ENCODE measurements at places on chromosomes 5 and 9.

GRCh38 chr9:118108971-118109370 lies 404.8 kb downstream of the TLR4 start:
- DNase-seq: no peak

- DNase-seq: peak; percentile 95
These were observed 102.3 kb downstream of the ENC1 start for GRCh38 chr5:74538206-74538661.

- peak; percentile 57 for DNase-seq
These were observed 76.7 kb upstream of the IFNE start for GRCh38 chr9:21558615-21559401.

DNA sequence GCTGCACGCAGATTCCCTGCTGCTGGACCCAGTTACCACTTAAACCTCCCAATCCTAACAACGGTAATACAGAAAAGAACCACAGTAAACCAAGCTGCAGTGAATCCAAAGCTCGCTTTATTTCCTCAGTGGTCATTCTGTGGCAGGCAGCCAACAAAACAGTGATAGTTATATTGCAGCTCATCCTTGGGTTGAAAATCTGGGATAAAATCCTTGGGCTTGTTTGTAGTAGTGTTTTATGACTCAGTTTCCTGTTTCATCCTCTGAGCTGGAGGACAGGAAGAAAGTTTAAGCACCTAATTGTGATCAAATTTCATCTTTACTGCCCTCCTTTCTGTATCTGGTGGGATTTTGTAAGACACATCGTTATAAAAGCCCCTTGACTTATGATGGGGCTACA lies 31.4 kb downstream of the HMGCR start:
- DNase-seq: peak; percentile 57

GRCh38 chr9:20921362-20921761 lies 110.1 kb downstream of the HACD4 start:
- DNase-seq: no peak

GRCh38 chr5:175821790-175822211 lies 49.6 kb upstream of the CPLX2 start:
- DNase-seq: no peak

Measured in cardiac muscle cell (in vitro differentiated cells and primary cell).